ENCODE measurements at places on chromosomes 2 and 18. TPM values are rescaled to one million over a fixed set of nuclear protein-coding genes. Genes with fewer than 3 reads are reported as not detected.

VAMP5 gene
- total RNA-seq = 93.9 TPM

EPB41L3 gene
- total RNA-seq = 6.9 TPM

MOCOS gene
- not detected for total RNA-seq

ALPG gene
- total RNA-seq = not detected

PLEKHH2 gene
- 0.58 TPM for total RNA-seq

SERPINB3 gene
- not detected for total RNA-seq

AKAIN1 gene
- total RNA-seq = not detected

GALNT13 gene
- 0.14 TPM for total RNA-seq

AQP12B gene
- total RNA-seq = not detected

LRP1B gene
- total RNA-seq = not detected

CFAP65 gene
- not detected for total RNA-seq

DNAH7 gene
- not detected for total RNA-seq

ANKRD29 gene
- total RNA-seq = not detected

RIT2 gene
- not detected for total RNA-seq

NCKAP1 gene
- total RNA-seq = 0.48 TPM

DCDC2C gene
- not detected for total RNA-seq

CELF4 gene
- total RNA-seq = not detected

GRP gene
- total RNA-seq = not detected

TUBA3E gene
- total RNA-seq = not detected

PJVK gene
- 2.2 TPM for total RNA-seq

SERPINB4 gene
- total RNA-seq = not detected

CKAP2L gene
- total RNA-seq = 45.9 TPM

CNTNAP5 gene
- total RNA-seq = not detected

RAMP1 gene
- 17.4 TPM for total RNA-seq

CROCC2 gene
- not detected for total RNA-seq

CHRND gene
- not detected for total RNA-seq

GYPC gene
- total RNA-seq = 203 TPM

CAPN10 gene
- 45.0 TPM for total RNA-seq

CMPK2 gene
- 18.7 TPM for total RNA-seq

SLC5A7 gene
- not detected for total RNA-seq

TTC39C gene
- 122 TPM for total RNA-seq

DYNAP gene
- total RNA-seq = not detected

KDM3A gene
- total RNA-seq = 130 TPM

UCN gene
- total RNA-seq = 3.6 TPM
